Adrenal gland (tissue), 19 donors: ENCODE measurements at places on chromosomes 16 and 17. TPM values are rescaled to one million over a fixed set of nuclear protein-coding genes. Genes with fewer than 3 reads are reported as not detected.
A peak's percentile ranks its signal among the peaks of the same experiment; 100 is the strongest.

DNA sequence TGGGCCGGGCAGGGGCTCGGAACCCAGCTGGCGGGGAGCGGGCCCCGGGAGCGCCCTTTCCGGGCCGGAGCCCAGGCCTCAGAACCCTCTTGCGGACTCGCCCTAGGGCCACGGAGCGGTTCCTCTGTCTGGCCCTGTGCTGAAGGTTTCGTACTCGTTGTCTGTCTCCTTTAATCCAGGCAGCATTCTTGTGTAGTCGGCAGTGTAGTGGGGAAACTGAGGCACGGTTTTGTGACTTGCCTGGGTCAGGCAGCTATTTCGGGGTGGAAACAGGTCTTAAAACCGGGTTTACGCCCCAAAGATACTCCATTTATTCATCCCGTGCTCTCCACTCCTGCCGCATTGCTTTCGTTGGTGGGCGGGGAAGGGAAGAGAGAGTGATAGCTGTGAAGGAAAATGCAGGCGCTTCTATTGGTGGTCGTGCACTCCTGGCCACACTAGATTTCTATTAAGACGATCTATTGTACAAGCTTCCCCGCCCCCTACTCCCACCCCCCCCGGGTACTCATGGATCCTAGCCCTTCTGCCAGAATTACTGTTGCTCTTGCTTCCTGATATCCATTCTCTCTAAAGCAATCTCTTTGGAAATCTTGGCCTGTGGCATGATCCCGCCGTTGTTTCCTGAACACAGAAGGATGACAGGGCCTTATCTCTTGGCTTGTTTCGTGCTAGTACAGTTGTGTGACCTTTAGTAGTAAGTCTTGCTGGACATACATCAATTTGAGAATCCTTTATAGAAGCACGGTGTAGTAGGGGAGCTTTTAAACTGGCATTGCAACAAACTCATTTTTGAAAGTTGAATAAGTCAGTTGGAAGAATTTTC lies 751 bp downstream of the DCAF7 start:
- H3K27me3 ChIP-seq: no peaks in the 10 kb centered on the region
- H3K36me3 ChIP-seq: no peaks in the 10 kb centered on the region
- peak overlapping the region; percentile 84 for H3K4me3 ChIP-seq
- H3K27ac ChIP-seq: peak overlapping the region; percentile 96

DNA sequence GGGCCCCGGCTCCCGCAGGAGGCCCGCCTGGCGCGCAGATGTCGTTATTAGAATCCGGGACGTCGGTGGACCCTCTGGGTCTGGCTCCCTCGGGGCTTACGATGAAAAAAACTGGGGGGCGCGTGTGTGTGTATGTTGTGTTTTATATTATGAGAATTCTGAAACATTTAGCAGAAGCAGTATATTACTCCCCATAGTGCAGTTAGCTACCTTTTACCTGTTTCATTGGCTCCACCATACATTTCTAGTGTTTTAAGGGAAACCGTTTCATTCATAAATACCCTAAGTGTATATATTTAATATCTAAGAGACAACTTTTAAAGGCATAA lies 486 bp upstream of the DNAJA2 start:
- H3K4me3 ChIP-seq: no peak overlapping the region
- no peaks in the 10 kb centered on the region for H3K36me3 ChIP-seq
- no peaks in the 10 kb centered on the region for H3K27me3 ChIP-seq
- peaks cover 44% of the 10 kb centered on the region for H3K4me1 ChIP-seq
- DNase-seq: no peak
- peak overlapping the region; percentile 99 for H3K27ac ChIP-seq

GRCh38 chr16:57048095-57048494 lies 44.3 kb upstream of the CPNE2 start:
- no peak overlapping the region for H3K4me3 ChIP-seq
- no peak for DNase-seq
- no peaks in the 10 kb centered on the region for H3K4me1 ChIP-seq

- H3K27me3 ChIP-seq: no peaks in the 10 kb centered on the region
- H3K4me3 ChIP-seq: no peak overlapping the region
- H3K4me1 ChIP-seq: no peaks in the 10 kb centered on the region
- no peaks in the 10 kb centered on the region for H3K36me3 ChIP-seq
- DNase-seq: no peak
Measured at GRCh38 chr16:50398336-50398735, 29.5 kb upstream of the BRD7 start.

The RAB26 gene
- total RNA-seq: 1.2 TPM

The MPP3 gene
- 5.0 TPM for total RNA-seq

DNA sequence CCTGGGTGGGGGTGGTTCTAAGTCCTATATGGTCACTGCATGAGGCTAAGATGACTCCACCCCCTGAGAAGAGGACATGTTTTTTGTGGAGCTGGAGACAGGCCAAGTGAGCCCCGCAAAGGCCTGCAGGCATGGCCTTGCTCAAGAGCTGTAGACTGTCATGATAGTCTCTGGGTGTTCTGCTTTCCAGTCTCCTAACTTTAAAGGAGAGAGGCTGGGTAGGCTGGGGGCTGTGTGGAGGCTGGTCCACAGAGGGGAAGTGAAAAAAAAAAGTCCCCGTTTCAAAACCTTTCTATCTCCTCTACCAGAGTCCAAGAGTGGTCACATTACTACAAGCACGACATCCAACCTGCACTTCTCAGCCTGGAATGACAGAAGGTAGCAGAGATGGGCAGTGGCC lies 27.1 kb downstream of the CDRT4 start:
- H3K27ac ChIP-seq: no peak overlapping the region
- no peaks in the 10 kb centered on the region for H3K27me3 ChIP-seq
- H3K4me1 ChIP-seq: peaks cover 9% of the 10 kb centered on the region

GRCh38 chr17:33055746-33056145 lies 64.1 kb downstream of the SPACA3 start:
- no peak overlapping the region for H3K27ac ChIP-seq
- H3K27me3 ChIP-seq: peaks cover under 1% of the 10 kb centered on the region
- H3K4me1 ChIP-seq: no peaks in the 10 kb centered on the region
- no peaks in the 10 kb centered on the region for H3K36me3 ChIP-seq
- H3K4me3 ChIP-seq: no peak overlapping the region
